ENCODE measurements at places on chromosomes 1 and 21.
A peak's percentile ranks its signal among the peaks of the same experiment; 100 is the strongest.

- no peaks in the 10 kb centered on the region for H3K4me1 ChIP-seq
- no peak for DNase-seq
- H3K4me3 ChIP-seq, result no peak overlapping the region
- H3K27me3 ChIP-seq, result no peaks in the 10 kb centered on the region
Measured at GRCh38 chr1:74587888-74588287, 75.5 kb upstream of the LRRC53 start.

DNA sequence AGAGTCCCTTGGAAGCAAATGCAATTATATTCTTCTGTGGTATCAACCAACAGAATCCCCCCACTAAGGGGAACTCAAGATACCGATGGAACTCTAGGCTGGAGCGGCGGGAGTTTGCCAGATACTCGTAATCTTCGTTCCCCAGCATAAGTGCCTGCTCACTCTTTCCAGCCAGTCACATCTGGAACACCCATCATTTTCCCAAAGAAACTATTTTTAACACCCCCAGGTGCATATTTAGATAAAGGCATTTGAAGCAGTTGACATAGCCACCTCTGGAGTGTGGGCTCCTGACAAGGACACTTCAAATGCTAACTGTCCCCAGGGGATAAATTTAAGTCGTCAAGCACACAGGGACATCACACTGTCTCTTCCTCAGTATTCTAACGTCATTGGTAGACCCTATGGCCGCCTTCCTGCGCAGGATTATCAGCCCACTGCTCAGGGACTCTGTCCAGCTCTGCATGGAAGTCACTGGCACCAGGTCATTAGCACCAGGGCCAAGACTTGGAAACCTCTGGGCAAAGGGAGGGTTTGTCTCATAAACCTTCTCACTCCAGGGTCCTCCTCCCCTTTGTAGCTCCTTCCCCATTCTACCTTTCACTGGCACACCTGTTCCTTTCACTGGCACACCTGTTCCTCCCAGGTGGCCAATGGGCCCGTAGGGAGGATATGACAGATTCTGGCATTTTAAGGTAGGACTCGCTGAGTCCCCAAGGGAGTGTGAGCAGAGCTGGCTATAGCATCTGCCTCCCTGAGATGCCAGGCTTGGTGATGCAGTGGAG is 48.8 kb downstream of the H3-3A start:
- DNase-seq, result no peak
- peaks cover 49% of the 10 kb centered on the region for H3K4me1 ChIP-seq
- peak overlapping the region; percentile 77 for H3K4me3 ChIP-seq
- no peaks in the 10 kb centered on the region for H3K36me3 ChIP-seq

- peak overlapping the region; percentile 78 for H3K4me3 ChIP-seq
- no peak overlapping the region for H3K27ac ChIP-seq
- H3K36me3 ChIP-seq, result no peaks in the 10 kb centered on the region
- peaks cover 21% of the 10 kb centered on the region for H3K4me1 ChIP-seq
- DNase-seq, result no peak
Measured at GRCh38 chr1:89762386-89762778, 58.5 kb upstream of the LRRC8D start.

DNA sequence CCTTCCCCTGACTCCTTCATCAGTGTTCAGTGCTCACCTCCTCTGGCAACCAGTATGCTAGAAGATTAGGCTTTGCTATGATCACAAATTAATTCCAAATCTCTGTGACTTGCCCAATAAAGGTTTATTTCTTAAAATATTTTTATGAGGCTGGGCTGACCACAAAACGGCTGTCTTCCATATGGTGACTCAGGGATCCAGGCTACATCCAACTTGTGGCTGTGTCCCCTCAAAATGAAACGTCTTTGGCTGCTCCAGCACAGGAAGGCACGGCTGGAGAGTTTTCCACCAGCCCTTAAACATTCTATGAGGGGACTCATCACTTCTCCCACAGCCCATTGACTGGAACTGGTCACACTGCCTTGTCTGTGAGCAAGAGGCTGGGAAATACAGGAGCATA is 131.5 kb downstream of the HUNK start:
- no peak overlapping the region for H3K4me3 ChIP-seq
- no peak overlapping the region for H3K27ac ChIP-seq
- H3K27me3 ChIP-seq, result no peaks in the 10 kb centered on the region
- no peak for DNase-seq

GRCh38 chr21:33397717-33398116 is 5.5 kb upstream of the IFNGR2 start:
- no peak for DNase-seq
- peaks cover 17% of the 10 kb centered on the region for H3K4me1 ChIP-seq
- H3K4me3 ChIP-seq, result no peak overlapping the region
- H3K27ac ChIP-seq, result no peak overlapping the region

DNA sequence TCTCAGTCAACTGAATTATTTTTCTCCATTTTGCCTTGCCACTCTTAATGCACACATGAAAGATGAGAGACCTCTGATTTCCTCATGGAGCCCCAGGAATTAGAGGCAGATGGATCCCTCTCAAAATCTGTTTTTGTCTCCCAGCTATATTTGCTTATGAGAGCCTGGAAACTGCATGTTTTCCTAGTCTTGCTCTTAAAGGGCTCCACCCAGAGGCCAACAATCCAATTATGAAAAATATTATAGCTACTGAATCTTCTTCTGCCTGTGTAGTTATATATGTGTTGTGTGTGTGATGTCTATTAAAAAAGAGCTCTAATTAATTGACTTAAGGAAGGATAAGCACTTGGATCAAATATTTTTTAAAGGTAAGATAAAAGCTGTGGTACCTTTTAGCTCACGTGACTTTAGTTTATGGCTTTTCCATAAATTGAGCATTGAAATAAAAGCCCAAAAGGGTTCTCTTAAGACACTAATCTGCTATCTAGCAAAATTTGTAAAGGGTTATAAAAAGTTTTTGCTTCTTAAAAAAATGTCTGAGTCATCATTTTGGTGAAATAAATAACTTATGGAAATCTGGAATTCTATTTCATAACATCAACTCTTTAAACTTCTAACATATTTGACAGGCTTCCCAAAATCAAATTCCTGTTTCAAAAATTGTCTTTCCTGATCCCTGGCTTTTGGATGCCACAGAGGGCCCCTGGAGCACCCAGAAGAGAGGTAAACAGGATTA is 31.2 kb upstream of the TSPEAR start:
- no peaks in the 10 kb centered on the region for H3K27me3 ChIP-seq
- no peak overlapping the region for H3K27ac ChIP-seq
- no peaks in the 10 kb centered on the region for H3K36me3 ChIP-seq
- H3K4me1 ChIP-seq, result no peaks in the 10 kb centered on the region

GRCh38 chr1:163085904-163086268 is 16.7 kb downstream of the RGS4 start:
- no peak overlapping the region for H3K4me3 ChIP-seq
- no peaks in the 10 kb centered on the region for H3K36me3 ChIP-seq
- no peak for DNase-seq

- no peaks in the 10 kb centered on the region for H3K27me3 ChIP-seq
- H3K27ac ChIP-seq, result no peak overlapping the region
- H3K36me3 ChIP-seq, result no peaks in the 10 kb centered on the region
- DNase-seq, result no peak
- H3K4me3 ChIP-seq, result no peak overlapping the region
Measured at GRCh38 chr1:186626356-186626932, 53.8 kb downstream of the PTGS2 start.

- no peaks in the 10 kb centered on the region for H3K36me3 ChIP-seq
- DNase-seq, result no peak
- H3K4me1 ChIP-seq, result no peaks in the 10 kb centered on the region
- no peaks in the 10 kb centered on the region for H3K27me3 ChIP-seq
- no peak overlapping the region for H3K27ac ChIP-seq
Measured at GRCh38 chr1:107810291-107810951, 154.6 kb downstream of the VAV3 start.

- no peak for DNase-seq
- no peaks in the 10 kb centered on the region for H3K4me1 ChIP-seq
- H3K36me3 ChIP-seq, result no peaks in the 10 kb centered on the region
- no peaks in the 10 kb centered on the region for H3K27me3 ChIP-seq
- H3K4me3 ChIP-seq, result no peak overlapping the region
Measured at GRCh38 chr1:99236756-99237155, 27.5 kb upstream of the PLPPR4 start.

GRCh38 chr1:38046333-38046883 is at the start of gene POU3F1:
POU3F1 (minus strand) TSS chr1:38046793; CDS start chr1:38046743, 50 bp downstream.
- H3K27me3 ChIP-seq, result peaks cover 31% of the 10 kb centered on the region
- H3K36me3 ChIP-seq, result no peaks in the 10 kb centered on the region
- H3K4me1 ChIP-seq, result peaks cover 9% of the 10 kb centered on the region

GRCh38 chr1:9418851-9419250 is 120.4 kb upstream of the SLC25A33 start:
- H3K27ac ChIP-seq, result no peak overlapping the region
- no peak overlapping the region for H3K4me3 ChIP-seq
- H3K27me3 ChIP-seq, result no peaks in the 10 kb centered on the region
- no peak for DNase-seq
- H3K4me1 ChIP-seq, result peaks cover 14% of the 10 kb centered on the region
- H3K36me3 ChIP-seq, result no peaks in the 10 kb centered on the region

DNA sequence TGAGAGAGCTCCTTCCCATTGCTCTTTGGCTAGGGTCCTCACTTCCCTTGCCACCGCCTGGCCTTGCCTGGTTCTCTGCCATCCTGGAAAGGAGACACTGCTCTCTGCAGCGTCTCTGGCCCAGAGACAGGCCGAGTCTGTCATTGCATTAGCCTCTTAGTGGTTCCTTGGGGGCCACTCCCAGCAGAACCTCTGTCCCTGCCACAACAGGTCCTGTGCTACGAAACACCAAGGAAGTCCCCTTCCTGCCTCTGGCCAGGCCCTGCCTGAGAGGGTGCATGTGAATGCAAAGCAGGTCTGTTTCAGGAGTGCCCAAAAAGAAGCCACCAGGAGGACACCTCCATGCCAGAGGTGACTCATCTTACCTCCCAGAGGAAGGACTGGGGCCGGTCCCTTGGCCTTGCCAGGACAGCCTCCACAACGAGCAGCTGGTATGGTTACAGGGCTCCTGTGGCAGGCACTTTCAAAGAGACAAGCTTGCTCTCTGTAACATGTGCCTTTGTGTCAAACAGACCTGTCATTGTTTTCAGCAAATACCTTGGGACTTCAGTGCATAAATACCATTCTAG is 59.6 kb downstream of the VPS26C start:
- no peak for DNase-seq
- peak overlapping the region; percentile 68 for H3K27ac ChIP-seq
- peaks cover 24% of the 10 kb centered on the region for H3K4me1 ChIP-seq
- no peaks in the 10 kb centered on the region for H3K27me3 ChIP-seq

DNA sequence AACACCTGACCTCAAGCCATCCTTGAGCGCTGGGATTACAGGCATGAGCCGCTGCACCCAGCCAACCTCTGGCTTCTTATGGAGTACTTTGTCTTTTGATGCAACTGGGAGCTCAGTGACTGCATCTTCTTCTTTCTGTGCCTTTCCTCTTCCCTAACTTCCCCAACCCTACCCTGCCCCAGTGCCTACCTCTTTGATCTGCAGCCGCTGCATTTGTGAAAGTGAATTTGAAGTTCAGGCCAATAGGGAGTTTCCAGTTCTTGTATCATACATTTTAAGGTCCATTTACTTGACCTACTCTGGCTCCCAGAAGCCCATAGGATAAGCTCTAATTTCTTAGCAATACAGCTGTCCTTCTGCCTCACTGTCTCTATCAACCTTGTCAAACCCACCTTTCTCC is 52.2 kb downstream of the KCNC4 start:
- no peaks in the 10 kb centered on the region for H3K27me3 ChIP-seq
- H3K4me1 ChIP-seq, result no peaks in the 10 kb centered on the region
- no peak overlapping the region for H3K27ac ChIP-seq
- H3K36me3 ChIP-seq, result no peaks in the 10 kb centered on the region

DNA sequence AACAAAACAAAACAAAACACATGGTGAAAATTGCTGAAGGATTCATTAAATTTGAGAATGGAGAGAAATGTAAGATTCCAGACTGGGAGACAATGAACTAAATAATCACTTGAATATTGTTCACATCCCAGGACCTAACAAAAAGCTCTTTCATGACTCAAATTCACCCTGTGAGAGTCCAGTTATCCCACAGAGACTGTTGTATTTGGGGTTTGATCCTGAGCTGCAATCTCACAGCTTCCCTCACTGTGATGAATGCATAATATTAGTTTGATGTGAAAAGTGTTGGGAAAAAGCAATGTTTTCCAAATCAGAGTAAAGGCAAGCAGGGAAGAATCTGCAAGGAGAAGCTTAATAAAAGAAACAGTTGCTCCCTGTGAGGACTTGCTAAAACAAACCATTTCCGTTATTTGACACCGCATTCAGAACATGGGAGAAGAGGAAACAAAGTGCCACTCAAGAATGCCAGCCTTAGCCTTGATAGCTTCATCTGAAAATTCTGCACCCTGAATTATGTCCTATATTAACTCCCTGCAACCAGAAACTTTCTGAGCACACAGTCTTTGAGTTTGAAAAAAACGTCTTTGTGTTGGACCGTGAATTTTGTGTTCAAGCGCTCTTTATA is 208.8 kb downstream of the DAB1 start:
- no peaks in the 10 kb centered on the region for H3K4me1 ChIP-seq
- no peak overlapping the region for H3K27ac ChIP-seq
- no peaks in the 10 kb centered on the region for H3K27me3 ChIP-seq
- no peak for DNase-seq

DNA sequence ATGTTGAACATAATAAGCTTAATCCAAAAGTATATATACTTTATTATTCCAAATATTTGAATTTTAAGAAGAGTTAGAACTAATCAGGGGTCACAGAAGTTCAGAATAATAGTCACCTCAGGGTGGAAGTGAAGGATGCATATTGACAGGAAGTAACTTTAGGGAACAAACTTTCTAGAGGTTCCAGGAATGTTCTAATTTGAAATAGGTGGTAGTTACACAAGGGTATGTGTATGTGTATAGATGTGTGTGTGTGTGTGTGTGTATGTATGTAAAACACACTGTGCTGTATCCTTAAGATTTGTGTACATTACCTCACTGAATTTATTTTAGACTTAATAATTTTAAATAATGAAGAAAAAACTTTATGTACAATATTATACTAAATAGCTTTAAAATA is 110.4 kb downstream of the ACBD6 start:
- no peak overlapping the region for H3K4me3 ChIP-seq
- H3K4me1 ChIP-seq, result no peaks in the 10 kb centered on the region
- no peaks in the 10 kb centered on the region for H3K27me3 ChIP-seq
- no peak overlapping the region for H3K27ac ChIP-seq
- DNase-seq, result no peak

DNA sequence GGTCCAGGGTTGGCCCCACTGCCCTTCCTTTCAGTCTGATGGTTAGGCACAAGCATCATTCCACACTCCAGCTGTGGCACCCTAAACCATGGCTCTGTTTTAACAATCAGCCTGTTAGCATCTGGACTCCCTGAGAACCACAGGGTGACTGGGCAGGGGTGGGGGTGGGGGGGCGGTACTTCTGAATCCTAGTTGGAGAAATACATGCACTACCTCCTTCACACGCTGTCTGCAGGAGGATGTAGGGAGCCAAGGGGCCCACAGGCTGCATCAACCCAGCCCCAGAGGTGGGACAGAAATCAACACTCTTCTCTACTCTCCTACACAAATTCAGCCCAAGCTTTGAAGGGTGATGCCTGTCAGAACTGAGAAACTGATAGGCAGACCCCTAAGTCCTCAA is 23.8 kb downstream of the DDX20 start:
- no peaks in the 10 kb centered on the region for H3K36me3 ChIP-seq
- H3K4me1 ChIP-seq, result no peaks in the 10 kb centered on the region
- no peaks in the 10 kb centered on the region for H3K27me3 ChIP-seq
- H3K4me3 ChIP-seq, result no peak overlapping the region
